ENCODE measurements at places on chromosomes 6 and 20.

DNA sequence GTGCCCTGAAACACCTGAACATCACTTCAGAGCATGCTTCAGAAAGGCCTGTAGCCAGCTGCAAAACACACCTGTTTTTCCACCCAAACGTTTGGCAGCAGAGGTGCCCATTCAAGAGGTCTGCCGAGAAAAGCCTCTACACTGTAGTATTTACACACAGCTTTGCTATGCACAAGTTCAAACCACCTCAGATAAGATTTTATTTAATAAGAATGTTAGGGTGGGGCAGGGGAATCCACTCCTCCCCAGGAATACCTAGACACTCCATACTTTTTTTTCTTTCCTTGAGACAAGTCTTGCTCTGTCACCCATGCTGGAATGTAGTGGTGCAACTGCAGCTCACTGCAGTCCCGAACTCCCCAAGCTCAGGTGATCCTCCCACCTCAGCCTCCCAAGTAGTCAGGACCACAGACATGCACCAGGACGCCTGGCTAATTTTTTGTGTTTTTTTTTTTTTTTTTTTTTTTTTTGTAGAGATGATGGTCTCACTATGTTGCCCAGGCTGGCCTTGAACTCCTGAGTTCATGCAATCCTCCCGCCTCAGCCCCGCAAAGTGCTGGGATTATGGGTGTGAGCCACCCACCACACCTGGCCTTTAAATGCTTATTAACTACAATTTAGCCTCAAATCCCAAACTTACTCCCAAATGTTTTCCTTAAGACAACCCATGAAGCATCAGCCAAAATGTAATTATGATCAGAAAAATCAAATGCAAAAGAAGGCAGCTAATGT lies 9.7 kb downstream of the MRPL14 start:
- DNase-seq, result peak; percentile 56

- peak; percentile 95 for DNase-seq
These were observed 16.5 kb downstream of the ACTR5 start for GRCh38 chr20:38764567-38765318.

- peak; percentile 79 for DNase-seq
These were observed 30.7 kb upstream of the NAA20 start for GRCh38 chr20:19986419-19986818.

GRCh38 chr6:36133148-36133547 lies 2.8 kb downstream of the MAPK13 start:
- no peak for DNase-seq

DNA sequence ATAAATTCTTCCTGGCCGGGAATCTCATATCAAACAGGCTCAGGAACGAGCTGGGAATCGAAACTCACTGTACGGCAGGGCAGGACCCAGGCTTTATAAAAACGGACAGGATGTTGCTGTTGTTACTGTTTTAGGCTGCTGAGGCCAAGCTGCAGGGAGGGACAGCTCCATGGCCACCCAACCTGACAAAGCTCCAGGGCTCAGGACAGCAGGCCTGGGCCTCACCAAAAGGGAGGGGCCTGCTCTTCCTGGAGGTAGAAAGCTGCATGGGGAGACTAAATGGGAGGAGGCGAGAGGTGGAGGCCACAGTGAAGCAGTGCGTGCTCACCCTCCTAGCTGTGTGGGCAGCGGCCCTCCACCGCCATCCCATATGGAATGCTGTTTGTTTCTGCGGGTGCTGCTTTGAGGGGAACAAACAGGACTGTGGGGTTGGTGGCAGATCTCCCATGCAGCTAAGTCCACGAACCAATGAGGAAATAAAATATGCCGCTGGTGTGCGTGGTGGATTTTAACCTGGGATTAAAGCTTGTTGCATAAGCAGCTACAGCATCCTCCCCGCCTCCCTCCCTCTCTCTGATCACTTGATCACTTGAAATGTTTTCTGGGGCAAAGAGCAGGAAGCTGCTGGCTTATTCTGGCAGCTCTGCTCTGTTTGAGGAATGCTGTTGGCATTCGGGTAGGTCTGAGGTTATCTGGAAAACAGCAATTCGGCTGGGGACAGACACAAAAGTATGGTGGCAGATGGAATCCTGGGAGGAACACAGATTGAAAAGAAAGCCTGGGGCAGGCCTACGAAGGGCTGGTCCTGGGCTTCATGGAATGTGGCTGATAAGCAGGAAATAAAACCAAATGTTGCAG lies 2.4 kb upstream of the ZMYND8 start:
- peak; percentile 88 for DNase-seq

DNA sequence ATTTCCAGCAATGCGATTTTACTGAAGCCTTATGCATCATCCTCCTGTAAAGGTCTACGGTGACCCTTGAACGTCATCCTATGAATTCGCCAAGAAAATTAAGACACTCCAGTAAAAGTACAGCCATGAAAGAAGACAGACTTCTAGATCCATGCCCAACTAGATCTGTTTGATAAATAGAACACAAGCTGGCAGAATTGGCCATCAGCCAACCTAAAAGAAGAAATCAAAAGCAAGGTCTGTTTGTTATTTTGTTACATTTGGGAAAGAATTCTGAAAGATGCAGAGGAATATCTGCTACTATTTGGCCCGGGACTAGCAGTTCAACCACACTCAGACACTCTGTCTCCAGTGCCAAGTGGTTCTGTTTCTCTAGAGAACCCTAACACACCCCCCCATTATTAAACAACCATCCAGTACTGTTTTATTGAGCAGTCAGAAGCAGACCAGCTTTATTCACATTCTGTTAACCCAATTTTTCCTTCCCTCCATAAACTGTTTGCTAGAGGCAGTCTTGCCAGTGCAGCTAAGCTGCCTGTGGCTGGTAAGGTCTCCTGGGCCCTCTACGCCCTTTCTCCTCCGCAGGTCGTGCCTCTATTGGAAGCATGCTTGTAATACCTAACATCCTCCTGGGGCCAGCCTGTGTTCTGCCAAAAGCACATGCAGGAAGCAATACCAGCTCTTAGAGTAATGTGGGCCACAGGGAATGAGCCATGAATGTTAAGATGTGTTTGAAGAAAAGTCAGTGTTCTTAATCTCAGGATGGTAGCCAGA lies 30.7 kb downstream of the LY86 start:
- DNase-seq, result no peak

- DNase-seq, result no peak
These were observed 49.4 kb downstream of the F13A1 start for GRCh38 chr6:6270948-6271535.

DNA sequence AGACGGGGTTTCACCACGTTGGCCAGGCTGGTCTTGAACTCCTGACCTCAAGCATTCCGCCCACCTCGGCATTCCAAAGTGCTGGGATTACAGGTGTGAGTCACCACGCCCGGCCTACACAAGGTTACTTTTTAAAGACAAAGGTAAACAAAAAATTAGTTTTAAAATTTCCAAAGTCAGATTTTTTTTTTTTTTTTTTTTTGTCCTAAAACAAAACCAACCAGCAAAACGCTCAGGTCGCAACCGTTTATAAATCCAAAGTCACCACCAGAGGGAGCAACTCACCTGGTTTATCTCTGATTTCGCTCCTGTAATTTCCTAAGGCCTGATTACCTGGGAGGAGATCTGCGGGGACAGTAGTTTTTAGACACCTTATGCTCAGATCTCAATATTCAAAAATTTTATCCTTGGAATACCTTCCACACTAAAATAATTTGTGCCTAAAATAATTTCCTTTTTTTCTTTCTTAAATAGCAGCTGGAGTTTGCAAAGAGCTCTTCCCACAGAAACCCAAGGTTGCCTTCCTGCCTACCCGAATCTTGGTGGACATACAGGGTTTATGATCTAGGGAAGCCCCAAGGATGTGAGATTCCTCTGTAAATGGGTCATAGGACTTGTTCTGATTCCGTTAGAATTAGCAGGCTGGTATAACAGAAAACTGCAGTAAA lies 19.8 kb upstream of the TREM1 start:
- peak; percentile 64 for DNase-seq

GRCh38 chr20:62321521-62321948 lies 18.7 kb downstream of the ADRM1 start:
- DNase-seq, result peak; percentile 58

GRCh38 chr20:32488066-32488838 lies 96.9 kb downstream of the NOL4L start:
- DNase-seq, result no peak

All from ELR (cell line).